ENCODE measurements at places on chromosomes 7 and 10. TPM values are rescaled to one million over a fixed set of nuclear protein-coding genes. Genes with fewer than 3 reads are reported as not detected.

HERPUD2 gene
- total RNA-seq: 40.0 TPM

- H3K27me3 ChIP-seq: no peaks in the 10 kb centered on the region
- DNase-seq: no peak
- H3K27ac ChIP-seq: no peak overlapping the region
- no peaks in the 10 kb centered on the region for H3K4me1 ChIP-seq
- no peaks in the 10 kb centered on the region for H3K36me3 ChIP-seq
- no peak overlapping the region for H3K4me3 ChIP-seq
Observed at GRCh38 chr10:120578890-120579289, 121.9 kb downstream of the PLPP4 start.

- no peaks in the 10 kb centered on the region for H3K27me3 ChIP-seq
- peaks cover 40% of the 10 kb centered on the region for H3K36me3 ChIP-seq
- no peaks in the 10 kb centered on the region for H3K4me1 ChIP-seq
- no peak for DNase-seq
- H3K4me3 ChIP-seq: no peak overlapping the region
- no peak overlapping the region for H3K27ac ChIP-seq
Observed at GRCh38 chr10:104032144-104032775, 53.4 kb downstream of the COL17A1 start.

DNA sequence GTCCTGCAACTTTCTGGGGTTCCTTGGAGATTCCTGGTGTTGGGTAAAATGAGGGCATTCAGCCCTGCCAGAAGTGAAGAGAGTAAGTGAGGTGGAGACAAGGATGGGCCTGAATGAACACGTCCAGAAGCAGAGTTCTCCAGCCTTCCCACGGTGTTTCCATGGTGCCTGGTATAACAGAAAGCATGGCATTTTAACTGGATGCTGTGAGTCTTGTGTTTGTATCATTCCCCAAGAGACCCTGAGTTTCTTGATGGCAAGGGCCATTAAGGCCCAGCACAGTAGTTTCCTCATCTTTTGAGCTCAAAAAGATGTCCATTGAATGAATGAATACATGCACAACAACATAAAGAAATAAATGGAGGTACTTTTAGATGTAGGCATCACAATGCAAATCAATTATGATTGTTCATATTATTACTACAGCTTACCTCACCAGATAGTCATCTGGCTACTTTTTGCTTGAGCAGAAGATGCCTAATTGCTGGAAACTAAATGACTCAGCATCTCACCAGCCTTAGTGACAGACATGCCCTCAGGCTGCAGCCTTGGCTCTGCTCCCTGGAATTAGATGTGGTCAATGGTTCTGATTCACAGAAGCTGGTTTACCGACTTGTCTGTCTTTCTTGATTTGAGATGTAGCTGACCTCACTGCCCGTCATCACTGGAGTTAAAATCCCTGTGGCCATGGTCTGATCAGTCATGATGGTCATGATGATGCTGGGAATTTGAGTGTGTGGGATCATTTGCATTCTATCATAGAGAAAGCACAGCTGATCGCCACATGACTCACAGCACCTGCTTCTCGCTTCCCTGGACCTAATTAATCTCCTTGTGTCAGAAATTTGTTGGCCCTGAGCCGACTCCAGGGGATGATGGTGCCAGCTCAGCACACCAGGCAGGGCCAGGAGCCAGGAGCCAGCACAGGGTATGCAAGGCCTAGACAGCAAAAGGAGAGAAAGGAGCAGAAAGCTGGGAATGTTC lies 83.9 kb downstream of the CXCL12 start:
- DNase-seq: no peak
- no peaks in the 10 kb centered on the region for H3K36me3 ChIP-seq
- no peaks in the 10 kb centered on the region for H3K27me3 ChIP-seq
- H3K4me3 ChIP-seq: no peak overlapping the region
- no peaks in the 10 kb centered on the region for H3K4me1 ChIP-seq
- no peak overlapping the region for H3K27ac ChIP-seq
